ENCODE measurements at places on chromosomes 1 and 21.

GRCh38 chr1:156894001-156894400 lies 483 bp downstream of the PEAR1 start:
- DNase-seq: no peak

- DNase-seq: no peak
Measured at GRCh38 chr1:114062477-114063099, 83.3 kb downstream of the OLFML3 start.

DNA sequence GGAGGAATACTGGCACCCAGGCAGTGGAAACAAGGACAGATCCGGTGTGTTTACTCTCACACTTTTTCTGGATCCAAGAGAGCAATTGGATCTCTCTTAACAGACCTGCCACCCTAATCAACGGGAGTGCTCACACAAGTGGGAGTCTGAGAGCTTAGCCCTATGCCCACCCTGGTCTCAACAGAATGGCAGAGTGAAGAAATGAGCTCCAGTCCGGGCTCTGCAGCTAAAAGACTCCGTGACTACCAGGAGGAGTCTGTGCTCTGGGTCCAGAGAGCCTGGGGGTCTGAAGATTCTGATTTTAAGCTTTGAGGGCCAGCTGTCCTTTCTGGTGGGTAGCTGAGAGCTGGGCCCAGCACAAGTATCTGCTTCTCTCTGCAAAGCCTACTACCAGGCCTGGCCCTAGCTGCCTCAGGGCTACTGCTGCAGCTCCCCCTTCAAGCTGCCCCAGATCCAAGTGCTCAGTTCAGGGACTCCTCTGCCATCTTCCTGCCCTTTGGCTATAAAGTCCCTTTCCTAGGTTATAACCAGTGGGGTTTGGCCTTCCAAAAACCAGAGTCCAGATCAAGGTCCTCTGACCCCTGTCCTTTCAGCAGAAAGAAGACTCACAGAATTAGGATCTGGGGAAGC lies 3.9 kb downstream of the S100A9 start:
- DNase-seq: no peak

- DNase-seq: no peak
Measured at GRCh38 chr1:41547781-41548560, 63.5 kb upstream of the EDN2 start.

DNA sequence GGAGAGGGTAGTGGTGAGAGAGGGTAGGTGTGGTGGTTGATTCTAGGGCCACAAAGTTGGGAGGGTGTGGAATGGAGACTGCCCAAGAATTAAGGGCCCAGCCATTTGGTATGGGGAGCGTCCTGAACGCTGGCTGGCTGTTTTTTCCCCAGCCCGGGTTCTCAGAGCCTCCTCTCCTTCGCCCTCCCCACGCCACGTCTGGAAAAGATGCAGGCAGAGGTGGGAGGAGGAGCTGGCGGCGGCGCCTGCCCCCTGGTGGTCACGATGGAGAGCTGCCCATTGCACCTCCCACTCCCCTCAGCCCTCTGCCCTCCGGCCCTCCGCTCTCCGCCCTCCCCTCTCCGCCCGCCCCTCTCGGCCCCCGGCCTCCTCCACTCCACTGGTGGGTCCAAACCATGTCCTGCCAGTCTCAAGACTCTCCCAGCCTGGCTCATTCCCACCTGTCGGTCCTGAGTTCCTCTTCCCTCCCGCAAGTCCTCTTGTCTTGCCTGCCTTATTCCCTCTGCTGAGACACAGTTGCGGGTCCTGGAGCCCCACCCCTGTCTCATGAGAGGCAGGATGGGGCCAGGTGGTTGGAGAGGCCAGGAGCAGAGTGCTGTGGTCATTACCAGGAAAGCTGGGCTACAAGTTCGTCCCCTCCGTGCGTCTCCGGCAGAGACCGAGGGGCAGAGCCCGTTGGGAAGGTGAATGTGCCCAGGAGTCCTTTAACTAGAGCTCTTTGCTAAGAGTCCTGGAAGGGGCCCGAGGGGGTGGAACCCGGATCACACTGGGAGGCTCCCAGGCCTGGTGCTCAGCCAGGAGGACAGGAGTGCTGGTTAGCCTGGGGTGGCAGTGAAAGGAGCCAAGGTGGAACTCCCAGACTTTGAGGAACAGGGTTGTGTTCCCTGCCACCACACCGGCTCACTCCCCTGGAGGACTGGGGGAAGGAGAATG lies 22.6 kb downstream of the ETNK2 start:
- peak; percentile 5 for DNase-seq

DNA sequence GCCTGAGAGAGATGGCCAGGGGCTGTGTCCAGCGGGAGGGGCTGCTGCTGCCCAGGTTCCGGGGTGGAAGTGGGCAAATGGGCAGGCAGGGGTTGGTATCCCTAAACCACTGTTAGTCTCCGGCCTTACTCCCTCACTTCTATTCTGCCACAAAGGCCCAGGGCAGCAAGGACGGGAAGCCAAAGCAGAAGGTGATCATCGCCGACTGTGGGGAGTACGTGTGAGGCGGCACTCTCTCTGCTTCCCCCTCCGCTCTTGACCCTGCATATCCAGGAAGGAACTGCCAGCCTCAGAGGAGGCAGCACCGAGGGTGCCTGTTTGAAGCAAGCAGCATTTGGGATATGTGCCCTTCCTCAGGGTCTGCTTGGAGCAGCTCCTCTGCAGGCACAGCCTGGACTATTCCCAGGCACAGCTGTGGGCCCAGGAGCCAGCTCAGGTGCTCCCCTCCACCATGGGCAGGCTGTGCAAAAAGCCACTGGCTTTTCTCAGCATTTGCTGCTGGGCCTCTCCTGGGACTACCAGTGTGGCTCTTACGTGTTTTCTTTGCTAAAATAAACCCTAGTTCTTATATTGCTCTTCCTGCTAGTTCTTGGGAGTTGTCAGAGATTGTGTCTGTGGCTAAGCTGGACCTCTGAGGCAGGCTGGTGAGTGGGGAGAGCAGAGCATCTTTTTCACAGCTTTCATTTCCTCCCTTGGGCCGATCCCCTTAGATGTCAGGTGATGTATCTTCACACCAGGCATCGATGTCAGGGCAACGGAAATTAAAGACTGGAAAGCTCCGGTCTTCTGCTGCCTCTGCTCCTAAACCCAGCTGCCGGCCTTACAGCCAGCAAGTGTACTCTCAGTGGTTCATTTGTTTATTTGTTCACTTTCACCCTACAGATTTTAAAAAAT lies 14.7 kb downstream of the PPIE start:
- DNase-seq: no peak

DNA sequence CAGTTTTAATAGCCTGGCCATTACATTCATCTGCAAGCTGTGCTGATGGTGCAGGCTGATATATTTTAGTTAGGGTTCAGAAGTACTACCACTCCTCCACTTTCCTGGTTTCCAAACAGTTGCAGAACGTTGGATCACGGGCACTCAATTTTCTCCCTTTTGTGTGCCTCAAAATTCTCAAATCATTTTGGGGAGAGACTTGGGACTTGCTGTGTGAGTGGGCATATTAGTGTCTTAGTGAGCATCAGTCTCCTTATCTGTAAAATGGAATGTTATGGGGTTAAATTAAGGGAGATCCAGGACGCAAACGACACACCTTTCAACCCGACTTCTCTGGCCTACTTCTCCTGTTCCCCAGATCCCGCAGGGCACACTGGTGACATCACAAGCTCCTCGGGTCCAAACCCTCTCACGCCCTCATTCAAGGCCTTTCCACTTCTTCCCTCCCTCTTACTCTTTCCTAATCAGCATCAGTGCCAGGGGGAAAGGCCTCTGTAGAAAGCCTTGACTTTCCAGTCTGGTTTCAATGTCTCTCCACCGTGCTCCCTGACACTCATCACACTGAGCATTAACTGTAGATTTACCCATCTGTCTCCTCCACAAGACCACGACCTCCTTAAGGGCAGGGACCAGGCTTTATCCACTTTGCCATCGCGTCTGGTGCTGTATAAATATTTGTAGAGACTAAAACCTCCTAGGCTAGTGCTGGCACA lies 1.2 kb downstream of the PIGP start:
- no peak for DNase-seq

- DNase-seq: no peak
Measured at GRCh38 chr21:26153758-26154157, 16.8 kb downstream of the APP start.

Measured in GF-D8 (cell line).